GM12864 (cell line): ENCODE measurements at places on chromosomes 3 and 15.

DNA sequence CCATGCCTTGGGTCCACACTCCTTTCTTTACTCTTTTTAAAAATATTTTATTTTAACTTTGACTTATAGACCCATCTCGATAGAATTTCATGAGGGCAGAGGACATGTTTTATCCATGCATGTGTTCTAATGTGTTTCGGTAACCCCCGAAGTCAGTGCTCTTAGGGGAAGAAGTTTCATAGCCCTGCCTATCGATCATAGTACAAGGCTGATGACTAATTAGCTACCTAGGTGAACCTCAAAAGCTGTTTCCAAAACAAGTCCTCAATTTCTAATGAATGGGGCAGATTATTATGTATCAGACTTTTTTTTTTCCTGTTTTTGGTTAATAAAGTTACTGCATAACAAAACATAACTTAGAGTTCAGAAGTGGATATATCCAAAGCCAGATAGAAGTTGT, 82.0 kb downstream of the MBNL1 start:
- no peak for DNase-seq

GRCh38 chr3:157624801-157625200, 121.6 kb upstream of the VEPH1 start:
- DNase-seq = no peak

- no peak for DNase-seq
Observed at GRCh38 chr3:24135280-24135679, 190.2 kb downstream of the NR1D2 start.

- DNase-seq = no peak
Observed at GRCh38 chr3:136193278-136194054, 2.7 kb downstream of the MSL2 start.

- DNase-seq = no peak
Observed at GRCh38 chr3:30845606-30846005, 48.9 kb downstream of the GADL1 start.

- DNase-seq = no peak
Observed at GRCh38 chr3:67617518-67617917, 36.9 kb downstream of the SUCLG2 start.

GRCh38 chr3:114892880-114893279, 254.2 kb downstream of the ZBTB20 start:
- no peak for DNase-seq

DNA sequence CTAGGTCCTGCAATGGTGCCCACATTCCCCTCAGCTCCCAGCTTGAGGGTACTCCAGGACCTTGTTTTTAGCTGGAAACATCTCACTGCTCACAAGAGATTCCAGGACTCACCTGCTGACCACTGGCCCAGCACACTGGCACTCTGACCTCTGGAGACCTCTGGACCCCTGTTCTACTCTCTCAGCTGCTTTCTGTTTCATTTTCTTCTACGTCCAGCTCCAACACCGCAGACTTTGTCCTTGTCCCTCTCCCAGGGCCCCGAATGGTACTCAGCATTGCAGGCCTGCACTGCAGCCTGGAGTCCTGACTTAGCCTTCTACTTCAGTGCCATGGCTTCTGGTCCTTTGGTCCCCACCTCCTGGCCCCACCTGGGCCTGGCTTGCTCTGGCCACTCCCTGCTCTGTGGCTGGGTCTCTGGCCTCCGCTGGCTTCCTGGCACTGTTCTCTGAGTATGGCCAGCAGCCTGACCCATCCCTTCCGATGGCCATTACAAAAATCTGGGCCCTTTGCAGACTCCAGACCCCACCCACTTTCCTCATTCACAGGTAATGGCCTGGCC, 27.9 kb downstream of the KY start:
- no peak for DNase-seq

GRCh38 chr3:29279806-29280205, 1.1 kb upstream of the RBMS3 start:
- no peak for DNase-seq

- no peak for DNase-seq
Observed at GRCh38 chr3:9254764-9255163, 5.3 kb upstream of the SRGAP3 start.

DNA sequence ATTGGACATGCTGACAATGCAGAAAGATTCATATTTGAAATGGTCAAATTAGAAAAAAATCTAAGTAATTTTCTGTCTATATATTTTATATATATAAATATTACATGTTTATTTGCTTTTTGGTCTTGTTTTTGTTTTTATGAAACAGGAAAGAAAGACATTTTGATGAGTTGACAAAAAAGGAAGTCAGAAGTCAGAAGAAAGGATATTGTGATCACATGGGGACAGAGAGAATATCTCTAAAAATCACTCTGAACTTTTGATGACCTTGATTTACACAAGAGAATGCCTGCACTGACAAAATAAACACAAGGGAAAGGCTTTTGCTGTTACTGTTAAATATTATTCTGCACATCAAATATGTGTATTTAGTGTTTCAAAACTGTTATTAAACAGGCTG, 811.2 kb downstream of the SI start:
- no peak for DNase-seq

- no peak for DNase-seq
Observed at GRCh38 chr3:148757238-148758215, 59.8 kb downstream of the AGTR1 start.

GRCh38 chr3:88057630-88058305, 1.0 kb downstream of the CGGBP1 start:
- DNase-seq = no peak

DNA sequence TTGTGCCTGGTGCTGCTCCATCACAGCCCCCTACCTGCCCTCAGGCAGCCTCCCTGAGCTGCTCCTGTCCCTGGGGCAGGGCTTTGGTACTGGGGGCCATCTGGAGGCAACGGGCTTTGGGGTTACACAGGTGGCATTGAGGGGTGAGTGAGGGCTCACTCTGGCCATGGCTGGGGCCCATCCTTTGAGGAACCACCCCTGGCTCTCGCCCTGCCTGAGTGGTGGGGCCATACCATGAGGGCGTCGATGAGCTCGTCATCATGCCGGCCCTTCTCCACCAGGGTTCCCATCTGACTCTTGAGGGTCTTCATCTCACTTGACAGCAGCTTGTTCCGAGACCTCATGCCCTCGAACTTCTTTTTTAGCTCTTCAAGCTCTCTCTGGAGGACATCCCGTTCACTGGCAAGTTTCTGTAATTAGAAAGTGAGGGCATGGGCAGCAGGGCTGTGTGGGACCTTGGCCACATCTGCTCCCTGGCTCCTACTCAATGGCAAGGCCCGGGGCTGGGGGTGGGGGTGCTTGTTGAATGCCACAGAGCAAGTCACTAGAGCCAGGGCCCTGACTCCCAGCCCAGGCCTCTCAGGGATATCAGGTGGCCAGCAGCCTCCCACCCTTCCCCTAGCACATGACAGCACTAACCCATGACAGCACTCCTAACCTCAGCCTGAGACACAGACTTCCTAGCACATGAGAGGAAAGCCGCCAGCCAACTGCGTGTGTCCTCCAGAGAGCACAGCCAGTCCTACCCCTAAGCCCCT, 33.5 kb downstream of the CCDC13 start:
- no peak for DNase-seq
